ENCODE measurements at places on chromosomes 12 and 14.

- DNase-seq, result no peak
Observed at GRCh38 chr12:95972832-95973456, 23.2 kb downstream of the HAL start.

GRCh38 chr12:34021071-34021470, 1.2 kb upstream of the ALG10 start:
- DNase-seq, result no peak

DNA sequence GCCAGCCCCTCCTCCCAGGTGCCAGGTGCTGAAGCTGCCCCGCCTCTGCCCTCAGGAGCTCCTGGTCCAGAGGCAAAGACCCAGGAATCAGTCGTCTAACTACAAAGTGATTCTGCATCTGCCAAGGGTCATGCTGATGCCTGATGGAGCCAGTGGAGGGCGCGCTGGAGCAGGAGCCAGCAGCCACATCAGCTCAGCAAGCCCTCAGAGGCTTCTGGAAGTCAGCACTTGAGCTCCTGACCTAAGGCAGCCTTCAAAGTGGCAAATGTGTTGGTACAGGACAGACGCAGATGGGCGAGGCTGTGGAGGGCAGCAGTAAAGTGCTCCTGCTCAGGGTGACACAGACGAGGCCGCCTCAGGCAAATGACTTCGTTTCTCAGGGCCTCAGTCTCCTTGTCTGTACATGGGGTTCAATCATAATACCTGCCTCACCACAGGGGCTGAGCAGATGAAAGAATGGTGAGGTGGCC, 10.9 kb downstream of the C12orf43 start:
- no peak for DNase-seq

GRCh38 chr14:62077676-62078261, 315.5 kb downstream of the SNAPC1 start:
- DNase-seq, result no peak

DNA sequence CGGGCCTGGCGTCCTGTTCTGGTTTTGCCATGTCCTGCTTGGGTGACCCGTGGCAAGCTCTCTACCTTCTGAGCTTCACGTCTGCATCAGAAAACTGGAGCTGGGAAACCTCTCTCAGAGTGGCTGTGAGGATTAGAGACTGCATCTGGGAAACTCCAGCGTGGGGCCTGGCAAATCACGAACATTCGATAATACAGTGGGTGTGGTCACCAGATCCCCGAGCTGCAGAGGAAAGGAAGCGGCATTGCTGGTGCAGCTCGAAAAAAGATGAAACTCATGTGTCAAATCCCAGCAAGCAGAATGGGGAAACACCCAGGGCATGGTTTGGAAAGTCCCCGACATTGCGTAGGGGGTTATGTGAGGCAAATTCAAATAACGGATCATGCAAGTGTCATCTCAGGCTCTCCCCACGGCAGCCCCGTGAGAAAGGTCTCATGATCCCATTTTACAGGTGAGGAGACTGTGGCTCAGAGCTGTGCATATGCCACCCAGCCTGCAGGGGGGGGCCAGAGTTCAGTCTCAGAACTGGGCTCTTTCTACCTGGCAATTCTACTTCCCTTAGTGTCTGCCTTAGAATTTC, 98.1 kb upstream of the VRK1 start:
- DNase-seq, result no peak

DNA sequence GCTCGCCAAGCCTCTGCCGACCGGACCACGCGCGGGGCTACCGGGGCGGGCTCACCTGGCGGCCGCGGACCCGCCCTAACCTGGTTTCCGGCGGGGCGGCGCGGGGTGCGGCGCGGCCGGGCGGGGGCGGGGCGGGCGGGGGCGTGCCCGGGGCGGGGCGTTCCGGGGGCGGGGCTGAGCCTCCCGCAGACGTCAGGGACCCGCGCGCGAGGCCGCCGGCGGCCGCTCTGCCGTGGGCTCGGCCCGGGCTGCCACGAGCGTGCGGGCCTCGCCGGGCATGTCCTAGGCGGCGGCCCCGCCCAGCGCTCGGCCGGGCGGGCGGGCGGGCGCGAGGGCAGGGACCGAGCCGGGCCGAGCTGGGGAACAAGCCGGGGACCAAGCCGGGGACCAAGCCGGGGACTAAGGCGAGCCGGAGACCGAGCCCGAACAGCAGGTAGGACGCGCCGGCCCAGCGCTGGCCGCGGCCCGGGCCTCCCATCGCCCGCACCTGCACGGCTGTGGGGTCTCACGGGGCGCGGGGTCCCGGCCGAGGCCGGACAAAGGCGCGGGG, at the start of gene CEP170B:
CEP170B (plus strand) TSS at position 188 of the 550 bp plus-strand sequence. CDS start 3,183 bp downstream, outside the sequence.
- no peak for DNase-seq

GRCh38 chr14:58785701-58786100, 147.9 kb downstream of the DACT1 start:
- peak; percentile 75 for DNase-seq

GRCh38 chr12:19220852-19221466, 91.4 kb downstream of the PLEKHA5 start:
- DNase-seq, result no peak

- no peak for DNase-seq
Observed at GRCh38 chr12:16600525-16600924, 5.4 kb downstream of the LMO3 start.

GRCh38 chr14:84080944-84081343, 1449.0 kb upstream of the FLRT2 start:
- no peak for DNase-seq

DNA sequence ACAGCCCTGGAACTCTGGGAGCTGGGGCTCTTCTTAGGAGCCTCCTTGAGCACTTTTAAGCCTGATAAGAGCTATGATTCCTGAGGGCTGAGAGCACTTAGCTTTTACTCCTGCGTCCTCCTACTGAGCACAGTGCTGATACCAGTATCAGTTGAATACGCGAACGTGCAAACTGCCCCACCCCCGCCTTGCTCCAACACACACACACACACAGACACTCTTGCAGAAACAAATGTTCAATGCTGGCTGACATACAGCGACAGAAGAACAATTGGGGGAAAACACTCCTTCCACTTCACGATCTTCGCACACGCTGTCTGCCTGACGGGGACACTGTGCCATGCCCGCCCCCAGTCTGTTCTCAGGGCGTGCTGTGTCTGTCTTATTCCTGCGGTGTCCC, 57.2 kb upstream of the DLK1 start:
- peak; percentile 61 for DNase-seq

DNA sequence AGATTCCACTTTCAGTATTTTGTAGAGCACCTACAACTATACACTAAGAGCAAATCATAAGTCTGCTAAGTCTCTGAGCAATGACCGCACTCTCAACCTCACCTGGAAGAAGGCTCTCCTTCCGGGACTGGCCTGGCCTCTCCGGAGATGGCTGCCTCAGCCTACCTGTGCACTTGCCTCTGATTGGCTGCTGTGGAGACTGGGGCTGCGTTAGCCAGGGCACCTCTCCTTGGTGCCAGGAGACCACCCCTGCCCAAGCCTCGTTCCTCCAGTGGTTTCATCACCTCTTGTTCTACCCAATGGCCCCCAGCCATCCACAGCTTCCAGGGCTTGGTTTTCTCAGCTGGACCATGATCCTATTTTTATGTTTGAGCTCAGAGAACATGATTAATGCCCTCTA, 64.7 kb upstream of the JDP2 start:
- DNase-seq, result no peak

- peak; percentile 62 for DNase-seq
Observed at GRCh38 chr12:6295094-6295811, 15.2 kb upstream of the PLEKHG6 start.
